Hepatic stellate cell (primary cell): ENCODE measurements at places on chromosomes 2 and 18.

GRCh38 chr2:166802475-166802874, 85.8 kb upstream of the XIRP2 start:
- no peak for DNase-seq

- no peak for DNase-seq
Measured at GRCh38 chr18:21605213-21605612, 4.7 kb upstream of the ESCO1 start.

DNA sequence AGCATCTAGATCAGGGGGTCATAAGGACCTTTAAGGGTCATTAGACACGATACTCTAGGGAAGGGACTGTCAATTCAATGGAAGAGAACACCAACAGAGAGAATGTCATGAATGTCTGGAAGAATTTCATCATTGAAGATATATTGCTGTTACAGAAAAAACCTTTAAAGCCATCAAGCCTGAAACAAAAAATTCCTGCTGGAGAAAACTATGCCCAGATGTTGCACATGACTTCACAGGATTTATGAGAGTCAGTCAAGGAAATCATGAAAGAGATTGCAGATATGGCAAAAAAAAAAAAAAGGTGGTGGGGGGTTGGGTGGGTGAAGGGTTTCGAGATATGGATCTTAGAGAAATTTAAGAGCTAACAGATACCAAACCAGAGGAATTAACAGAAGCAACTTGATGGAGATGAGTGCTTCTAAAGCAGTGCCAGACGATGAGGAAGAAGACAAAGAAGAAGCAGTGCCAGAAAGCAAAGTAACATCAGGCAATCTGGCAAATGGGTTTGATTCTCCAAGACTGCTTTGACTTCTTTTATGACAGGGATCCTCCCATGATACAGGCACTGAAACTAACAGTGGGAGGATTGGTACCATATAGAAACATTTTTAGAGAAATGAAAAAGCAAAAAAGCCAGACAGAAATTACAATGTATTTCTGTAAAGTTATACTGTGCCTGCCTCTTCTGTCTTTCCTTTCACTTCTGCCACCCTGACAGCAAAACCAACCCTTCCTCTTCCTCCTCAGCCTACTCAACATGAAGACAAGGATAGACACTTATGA, 28.5 kb downstream of the MAP4K3 start:
- no peak for DNase-seq

GRCh38 chr18:58886864-58887612, 22.4 kb downstream of the ZNF532 start:
- DNase-seq: no peak

- DNase-seq: no peak
Measured at GRCh38 chr2:113167115-113167932, 6.4 kb upstream of the PSD4 start.

- no peak for DNase-seq
Measured at GRCh38 chr2:2688254-2688653, 357.2 kb upstream of the MYT1L start.

GRCh38 chr2:209719034-209719433, 52.6 kb upstream of the UNC80 start:
- no peak for DNase-seq

GRCh38 chr18:55422456-55423180, 165.4 kb downstream of the TCF4 start:
- DNase-seq: peak; percentile 56

GRCh38 chr2:27407798-27408491, 1.4 kb downstream of the PPM1G start:
- DNase-seq: peak; percentile 39

DNA sequence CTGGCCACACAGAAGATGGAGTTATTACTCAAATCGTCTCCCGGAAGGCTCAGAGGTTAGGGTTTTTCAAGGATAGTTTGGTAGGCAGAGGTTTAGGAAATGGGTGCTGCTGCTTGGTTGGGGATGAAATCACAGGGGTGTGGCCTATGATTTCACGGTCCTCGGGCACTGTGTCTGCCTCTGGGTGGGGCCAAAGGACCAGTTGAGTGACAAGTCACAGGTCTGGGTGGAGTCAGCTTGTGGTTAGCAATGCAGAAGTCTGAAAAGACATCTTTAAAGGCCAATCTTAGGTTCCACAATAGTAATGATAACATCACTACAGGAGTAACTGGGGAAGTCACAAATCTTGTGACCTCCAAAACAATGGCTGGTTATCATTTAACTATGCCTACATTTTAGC, 387.8 kb downstream of the ZNF521 start:
- no peak for DNase-seq

DNA sequence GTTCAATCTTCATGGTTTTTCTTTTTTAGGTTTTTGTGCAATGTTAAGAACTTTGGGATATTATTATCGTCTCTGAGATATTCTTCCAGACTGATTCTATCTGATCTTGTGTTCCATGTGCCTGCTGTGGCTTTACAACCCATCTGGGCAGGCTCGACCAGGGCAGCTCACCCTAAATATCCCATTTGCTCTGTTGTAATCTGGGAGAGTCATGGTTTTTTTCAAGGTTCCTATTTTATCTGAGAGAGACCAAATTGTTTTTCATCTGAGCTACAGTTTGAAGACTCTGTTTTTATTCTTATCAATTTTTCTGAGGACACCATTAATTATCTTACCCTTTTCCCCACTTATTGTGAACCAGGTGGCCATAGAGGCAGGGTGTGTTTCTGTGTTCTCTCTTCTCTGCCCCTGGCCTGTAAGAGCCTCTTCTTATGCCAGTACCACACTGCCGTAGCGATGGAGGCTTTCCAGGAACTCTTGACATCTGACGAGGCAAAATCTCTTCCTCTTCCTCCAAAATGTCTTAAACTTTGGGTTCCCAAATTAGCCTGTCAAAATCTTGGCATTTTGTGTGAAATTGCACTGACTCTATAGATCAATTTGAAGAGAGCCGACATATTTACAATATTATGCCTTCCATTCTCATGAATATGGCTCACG, 3.1 kb downstream of the SP140L start:
- no peak for DNase-seq

GRCh38 chr2:64538764-64539433, 14.8 kb downstream of the AFTPH start:
- DNase-seq: no peak

DNA sequence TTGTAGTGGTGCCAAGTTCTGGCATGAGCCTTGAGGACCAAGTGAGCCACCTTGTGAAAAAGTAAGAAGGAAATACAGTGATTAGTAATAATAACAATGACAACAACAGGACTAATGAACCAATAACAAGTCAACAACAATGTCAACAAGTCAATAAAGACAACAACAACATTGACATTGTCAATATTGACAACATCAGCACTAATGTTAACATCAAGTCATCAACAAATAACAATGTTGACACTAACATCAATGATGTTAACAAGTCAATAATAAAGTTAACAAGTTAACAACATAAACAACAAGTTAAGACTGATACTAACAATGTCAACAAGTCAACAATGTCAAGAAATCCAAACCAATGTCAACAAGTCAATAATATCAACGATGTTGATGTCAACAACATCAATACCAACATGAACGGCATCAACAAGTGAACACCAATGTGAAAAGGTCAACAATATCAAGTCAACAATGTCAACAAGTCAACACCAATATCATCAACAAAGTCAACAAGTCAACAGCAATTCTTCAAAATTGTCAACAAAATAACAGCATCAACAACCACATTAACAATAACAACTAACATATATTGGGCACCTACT, 24.0 kb downstream of the LCT start:
- no peak for DNase-seq

GRCh38 chr2:210356944-210357343, 42.0 kb upstream of the MYL1 start:
- DNase-seq: no peak

GRCh38 chr18:41905786-41906527, 49.1 kb upstream of the PIK3C3 start:
- DNase-seq: no peak

GRCh38 chr2:239666053-239666854, 265.4 kb upstream of the HDAC4 start:
- no peak for DNase-seq

DNA sequence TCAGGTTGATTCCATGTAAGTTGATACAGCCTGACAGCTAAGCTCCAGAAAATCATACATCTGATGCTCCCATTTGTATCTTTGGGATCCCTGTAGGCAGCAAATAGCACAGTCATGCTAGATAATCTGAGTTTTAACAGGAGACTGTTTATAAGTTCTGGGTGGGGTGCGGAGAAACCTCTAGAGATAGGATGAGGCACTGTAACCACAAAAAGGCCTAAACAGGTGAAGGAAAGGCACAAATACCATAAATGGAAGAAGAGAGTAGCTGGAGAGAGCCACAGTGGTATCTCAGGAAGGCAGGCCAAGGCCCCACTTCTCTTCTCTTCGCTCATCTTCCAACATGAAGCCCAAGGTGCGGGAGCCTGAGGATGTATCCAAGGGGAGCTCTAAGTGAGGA, 18.1 kb upstream of the B4GALT6 start:
- no peak for DNase-seq

DNA sequence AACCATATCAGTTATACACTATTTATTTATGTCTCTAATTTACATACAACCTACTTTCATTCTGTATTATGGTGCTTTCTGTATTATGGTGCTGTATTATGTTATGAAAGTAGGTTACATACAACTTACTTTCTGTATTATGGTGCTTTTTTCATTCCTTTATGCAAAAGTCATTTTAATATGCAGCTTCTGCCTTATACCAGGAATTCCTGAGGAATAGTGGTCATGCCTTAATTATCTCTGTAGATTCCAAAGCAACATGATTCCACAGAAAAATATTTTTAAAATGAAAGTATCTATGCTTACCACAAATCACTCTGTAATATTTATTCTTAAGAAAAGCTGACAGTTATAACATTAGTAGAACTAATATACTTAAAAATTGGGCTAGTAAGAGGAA, 922.0 kb upstream of the NRXN1 start:
- DNase-seq: peak; percentile 2

DNA sequence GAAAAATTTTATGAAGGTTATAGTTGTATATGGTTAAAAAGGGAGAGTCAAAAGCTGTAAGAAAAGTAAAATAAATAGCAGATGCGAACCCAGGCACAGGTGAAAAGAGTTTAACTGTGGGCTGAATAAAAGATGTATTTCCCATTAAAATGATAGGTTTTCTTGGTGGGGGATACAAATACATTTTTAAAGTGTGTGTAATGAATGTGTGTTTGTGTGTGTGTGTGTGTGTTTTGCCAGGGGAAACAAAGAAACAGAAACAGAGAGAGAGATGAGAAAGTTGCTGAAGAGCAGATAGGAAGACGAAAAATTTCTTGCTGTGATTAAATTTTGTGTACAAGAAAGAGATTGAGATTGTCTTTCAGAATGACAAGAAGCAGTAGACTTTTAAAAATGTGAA, 12.1 kb downstream of the TFPI start:
- no peak for DNase-seq

GRCh38 chr2:160574468-160575140, 81.0 kb upstream of the RBMS1 start:
- DNase-seq: peak; percentile 30

DNA sequence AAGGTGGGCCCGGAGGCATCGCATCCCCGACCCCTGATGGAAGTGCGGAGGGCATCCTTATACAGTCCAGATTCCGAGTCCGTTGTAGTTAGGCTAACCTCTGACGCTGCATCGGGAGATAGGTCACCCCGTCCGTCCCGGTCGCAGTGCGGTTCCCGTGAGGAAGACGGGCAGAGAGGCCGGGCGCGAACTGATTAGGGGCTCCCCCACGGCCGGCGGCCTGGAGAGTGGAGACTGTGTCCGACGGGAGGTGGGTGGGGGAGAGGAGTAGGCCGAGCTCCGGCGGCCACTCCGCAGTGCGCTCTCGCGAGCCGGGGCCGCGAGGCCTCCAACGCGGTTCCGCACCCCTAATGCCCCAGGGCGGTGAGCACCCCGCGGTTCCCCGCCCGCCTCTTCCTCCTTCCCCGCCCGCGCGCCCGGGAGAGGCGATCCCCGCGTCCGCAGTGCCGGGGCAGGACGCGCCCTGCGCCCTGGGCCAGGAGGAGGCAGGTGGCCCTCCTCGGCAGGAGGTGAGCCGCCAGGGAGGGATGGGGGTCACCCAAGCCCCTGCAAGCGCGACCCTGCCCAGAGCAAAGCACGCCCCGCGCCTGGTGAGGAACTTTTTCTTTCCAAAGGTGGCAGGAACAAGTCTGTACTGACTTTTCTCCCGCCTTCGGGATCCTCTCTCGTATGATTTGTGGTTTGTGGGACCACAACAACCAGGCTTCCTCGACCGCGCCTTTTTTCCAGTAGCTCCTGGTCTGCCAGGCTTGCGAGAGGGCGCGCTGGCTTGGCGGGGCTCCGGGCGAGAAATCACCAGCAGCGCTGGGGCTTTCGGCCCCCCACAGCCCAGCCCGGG, 1.4 kb upstream of the SP5 start:
- DNase-seq: no peak

DNA sequence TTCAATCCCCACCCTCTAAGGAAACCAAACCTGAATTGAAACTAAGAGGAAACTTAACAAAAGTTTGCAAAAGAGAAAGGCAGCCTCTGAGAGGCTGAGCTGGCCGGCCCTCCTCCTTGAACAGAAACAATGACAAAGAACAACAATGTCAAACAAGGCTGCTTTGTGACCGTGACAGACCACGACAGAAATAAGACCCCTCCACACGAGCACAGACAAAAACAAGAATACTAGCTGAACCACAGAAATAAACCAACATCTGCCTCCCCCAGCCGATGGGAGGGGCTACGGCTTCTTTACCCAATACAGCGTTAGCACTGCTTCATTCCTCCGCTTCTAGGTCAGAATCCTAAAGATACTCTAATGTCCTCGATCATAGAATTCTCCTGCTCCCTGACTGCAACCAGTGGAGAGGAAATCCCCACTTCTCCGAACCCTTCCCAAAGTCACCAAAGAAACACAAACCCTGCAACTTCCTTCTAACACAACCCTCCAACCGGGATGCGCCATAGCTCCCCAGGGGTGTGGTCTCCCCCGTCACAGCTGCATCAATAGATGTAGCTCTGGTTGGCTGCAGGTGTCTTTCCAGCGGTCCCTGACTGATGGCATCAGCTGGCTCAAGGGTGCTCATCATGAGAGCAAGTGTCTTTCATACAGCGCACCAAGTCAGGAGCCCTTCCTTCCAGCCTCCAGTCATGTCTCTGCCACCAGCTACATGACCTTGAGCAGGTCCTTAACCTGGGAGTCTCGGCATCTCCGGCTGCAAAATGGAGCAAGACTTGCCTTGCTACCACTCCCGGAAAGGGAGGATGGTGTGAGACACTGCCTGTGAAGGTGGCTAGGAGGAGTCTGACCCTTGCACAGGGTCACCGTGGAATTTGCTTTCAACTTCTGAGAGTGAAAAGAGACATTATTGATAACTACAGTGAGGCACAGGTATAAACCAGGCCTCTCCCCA, 198.6 kb downstream of the HAUS1 start:
- DNase-seq: no peak
